ENCODE measurements at places on chromosomes 12 and 14.

- DNase-seq, result no peak
Observed at GRCh38 chr14:62674563-62675237, 370.6 kb downstream of the KCNH5 start.

GRCh38 chr14:32545095-32545494, 216.0 kb downstream of the AKAP6 start:
- DNase-seq, result no peak

DNA sequence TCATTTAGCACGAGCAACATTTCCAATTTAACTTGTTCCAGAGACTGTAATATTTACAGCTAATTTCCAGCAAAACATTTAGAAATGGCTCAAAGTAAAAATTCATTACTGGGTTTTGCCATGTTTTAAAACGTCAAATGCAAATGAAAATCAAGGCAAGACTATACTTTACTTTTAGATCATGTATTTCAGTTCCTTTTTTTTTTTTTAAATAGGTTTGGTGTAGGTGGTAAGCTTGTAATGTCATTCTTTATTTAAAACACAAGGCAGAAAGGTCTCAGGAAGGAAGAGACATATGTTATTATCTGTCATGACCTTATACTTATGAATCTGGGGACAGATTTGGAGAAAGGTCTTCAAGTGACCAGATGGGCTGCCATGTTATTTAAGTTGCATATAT, 54.1 kb downstream of the GRIP1 start:
- no peak for DNase-seq

- no peak for DNase-seq
Observed at GRCh38 chr12:121223292-121224285, 13.7 kb downstream of the P2RX4 start.

DNA sequence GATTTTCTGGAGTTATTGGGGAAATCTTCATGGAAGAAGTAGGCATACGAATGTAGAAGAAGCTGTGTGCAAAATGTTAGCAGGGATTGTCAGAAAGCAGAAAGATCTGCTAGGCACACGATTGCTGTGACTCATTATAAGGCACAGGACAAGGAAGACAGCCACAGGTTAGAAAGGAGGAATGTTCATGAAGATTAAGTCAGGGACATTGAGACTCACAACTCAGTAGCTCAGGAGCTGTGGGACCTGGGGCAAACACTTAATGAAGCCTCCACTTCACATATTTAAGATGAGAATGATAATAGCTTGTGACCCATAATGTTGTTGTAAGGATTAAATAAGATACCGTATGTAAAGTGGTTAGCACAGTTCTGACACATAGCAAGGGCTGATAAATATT, 26.6 kb upstream of the RTRAF start:
- DNase-seq, result no peak

DNA sequence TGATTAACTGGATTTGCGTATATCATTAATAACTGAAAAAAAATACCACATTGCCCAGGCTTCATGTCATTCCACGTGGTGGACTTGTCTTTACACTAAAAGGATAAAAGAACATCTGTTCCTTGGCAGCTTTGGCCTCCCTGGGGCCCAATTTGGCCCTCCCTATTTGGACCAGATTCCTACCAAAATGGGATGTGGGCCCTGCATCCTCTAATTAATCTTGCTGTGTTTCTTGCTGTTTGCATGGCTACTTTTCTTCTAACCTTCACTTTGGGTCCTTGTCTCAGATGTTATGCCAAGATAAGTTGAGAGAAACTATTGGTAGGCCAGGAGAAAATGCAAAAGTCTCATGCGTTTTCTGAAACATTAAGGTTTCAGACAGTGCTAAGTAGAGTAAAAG, 57.5 kb downstream of the PTHLH start:
- DNase-seq, result no peak

DNA sequence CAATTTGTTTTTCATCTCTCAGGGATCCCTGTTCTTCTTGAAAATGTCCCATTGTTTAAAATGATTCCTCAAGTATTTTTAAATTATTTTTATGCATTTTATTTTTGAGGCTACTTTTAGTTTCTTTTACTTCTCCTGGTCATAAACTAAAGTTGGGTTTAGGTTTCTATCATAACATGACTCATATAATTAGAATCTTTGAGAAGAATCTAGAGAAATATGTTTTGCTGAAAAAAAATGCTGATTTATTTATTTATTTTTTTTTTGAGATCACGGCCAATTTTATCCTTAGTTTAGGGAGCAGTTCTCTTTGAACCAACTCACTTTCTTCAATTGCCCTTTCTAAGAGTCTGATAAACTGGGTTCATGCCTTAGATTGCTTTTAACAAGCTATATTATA, 1157.1 kb downstream of the BCL11B start:
- DNase-seq, result no peak

GRCh38 chr12:72271451-72272090, 599 bp upstream of the TRHDE start:
- DNase-seq, result no peak

- no peak for DNase-seq
Observed at GRCh38 chr14:56087671-56088471, 30.3 kb upstream of the PELI2 start.

- no peak for DNase-seq
Observed at GRCh38 chr12:93663006-93663728, 14.0 kb upstream of the CRADD start.

- no peak for DNase-seq
Observed at GRCh38 chr12:46627686-46628085, 198.1 kb downstream of the SLC38A4 start.

DNA sequence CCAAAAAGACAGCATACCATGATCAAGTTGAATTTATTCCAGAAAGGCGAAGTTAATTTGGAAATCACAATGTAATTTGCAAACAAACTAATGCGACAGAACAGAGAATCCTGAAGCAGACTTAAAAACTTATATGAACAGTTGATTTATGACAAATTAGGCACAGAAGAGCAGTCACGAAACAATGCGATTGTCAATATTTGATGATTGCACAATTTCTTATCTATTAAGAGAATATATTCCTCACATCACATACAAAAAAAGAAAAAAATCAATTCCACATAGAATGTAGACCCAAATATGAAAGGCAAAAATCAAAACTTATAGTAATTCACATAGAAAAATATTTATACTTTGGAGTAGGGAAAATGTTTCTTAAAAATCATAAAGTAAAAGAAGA, 28.9 kb downstream of the COX16 start:
- no peak for DNase-seq

DNA sequence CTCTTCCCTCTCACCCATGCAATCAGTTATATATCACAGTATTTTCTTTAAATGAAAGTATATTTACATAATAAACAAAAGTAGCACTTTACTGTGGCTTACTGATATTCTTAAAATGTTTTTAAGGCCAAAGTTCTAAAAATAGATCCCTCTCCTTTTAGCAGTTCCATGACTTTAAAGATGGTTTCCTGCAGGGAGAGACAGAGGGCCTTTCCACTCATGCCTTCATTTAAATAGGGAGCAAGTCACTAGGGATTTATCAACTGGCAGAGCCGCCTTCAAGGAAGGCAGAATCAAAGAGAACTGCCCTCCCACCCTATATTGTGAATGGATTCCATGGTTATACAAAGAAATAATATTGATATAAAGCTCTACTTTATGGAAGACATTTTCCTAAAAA, 55.5 kb downstream of the DUSP16 start:
- DNase-seq, result no peak

GRCh38 chr12:40969796-40970195, 218.3 kb upstream of the PDZRN4 start:
- no peak for DNase-seq

DNA sequence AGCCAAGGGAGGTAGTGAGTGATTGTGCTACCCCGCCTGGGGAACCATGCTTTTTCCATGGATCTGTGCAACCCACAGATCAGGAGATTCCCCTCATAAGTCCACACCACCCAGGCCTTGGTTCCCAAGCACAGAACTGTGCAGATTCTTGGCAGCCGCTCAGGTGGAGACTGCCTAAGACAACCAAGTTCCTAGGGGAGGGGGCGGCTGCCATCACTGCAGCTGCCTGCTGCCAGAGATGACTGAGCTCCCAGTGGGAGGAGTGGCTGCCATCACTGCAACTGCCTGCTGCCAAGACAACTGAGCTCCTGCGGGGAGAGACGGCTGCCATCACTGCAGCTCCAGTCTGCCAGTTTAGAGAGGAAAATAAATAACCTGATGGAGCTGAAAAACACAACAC, 138.3 kb upstream of the GARIN2 start:
- DNase-seq, result no peak

DNA sequence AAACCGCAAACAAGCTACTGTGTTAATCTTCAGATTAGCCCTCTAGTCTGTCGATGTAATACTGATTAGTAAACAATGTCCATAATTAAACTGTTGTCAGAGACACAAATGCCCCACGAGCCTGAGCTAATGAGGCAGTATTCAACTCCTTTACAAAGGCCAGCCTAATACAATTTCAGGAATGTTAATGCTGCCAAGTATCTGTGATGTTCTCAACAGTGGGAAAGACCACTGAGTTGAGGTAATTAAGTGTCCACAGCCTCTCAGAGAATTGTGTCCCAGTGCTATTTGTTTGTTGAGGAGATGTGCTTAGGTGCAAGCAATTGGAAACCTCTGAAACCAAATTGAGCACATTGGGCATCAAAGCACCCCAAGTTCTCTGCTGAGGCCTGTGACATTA, 139.4 kb upstream of the CDKN3 start:
- DNase-seq, result no peak

DNA sequence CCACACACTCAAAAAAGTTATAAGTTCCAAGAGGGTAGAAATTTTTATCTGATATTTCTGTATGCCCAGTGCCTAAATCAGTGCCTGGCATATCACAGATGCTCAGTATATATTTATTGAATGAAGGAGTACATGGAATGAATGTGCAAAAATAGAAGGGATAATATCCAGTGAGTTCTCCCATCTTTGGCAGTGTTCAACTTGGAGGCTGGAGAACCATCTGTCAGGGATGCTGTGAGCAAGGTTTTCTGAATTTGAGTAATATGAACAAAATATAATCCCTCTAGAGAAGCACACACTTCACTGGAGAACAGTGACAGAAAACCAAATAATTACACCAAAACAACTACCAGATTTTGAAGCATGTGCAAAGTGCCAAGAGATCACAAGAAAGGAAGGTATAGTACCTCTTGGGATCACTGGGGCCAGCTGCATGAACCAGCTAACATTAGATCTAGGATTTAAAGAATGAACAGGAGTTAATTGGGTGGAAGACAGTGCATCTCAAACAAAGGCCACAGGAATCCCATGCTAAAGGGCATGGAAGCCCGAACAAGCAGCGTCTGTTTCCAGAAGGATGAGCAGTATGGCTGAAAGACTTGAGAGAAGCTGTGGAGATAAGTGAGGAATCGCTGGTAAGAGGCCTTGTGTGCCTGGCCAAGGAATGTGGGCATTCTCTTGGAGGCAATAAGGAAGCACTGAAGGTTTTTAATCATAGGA, 11.5 kb downstream of the SLC8A3 start:
- no peak for DNase-seq

- no peak for DNase-seq
Observed at GRCh38 chr14:99803803-99804202, 10.6 kb downstream of the EML1 start.

- DNase-seq, result no peak
Observed at GRCh38 chr12:46212108-46212982, 56.5 kb downstream of the SLC38A1 start.

DNA sequence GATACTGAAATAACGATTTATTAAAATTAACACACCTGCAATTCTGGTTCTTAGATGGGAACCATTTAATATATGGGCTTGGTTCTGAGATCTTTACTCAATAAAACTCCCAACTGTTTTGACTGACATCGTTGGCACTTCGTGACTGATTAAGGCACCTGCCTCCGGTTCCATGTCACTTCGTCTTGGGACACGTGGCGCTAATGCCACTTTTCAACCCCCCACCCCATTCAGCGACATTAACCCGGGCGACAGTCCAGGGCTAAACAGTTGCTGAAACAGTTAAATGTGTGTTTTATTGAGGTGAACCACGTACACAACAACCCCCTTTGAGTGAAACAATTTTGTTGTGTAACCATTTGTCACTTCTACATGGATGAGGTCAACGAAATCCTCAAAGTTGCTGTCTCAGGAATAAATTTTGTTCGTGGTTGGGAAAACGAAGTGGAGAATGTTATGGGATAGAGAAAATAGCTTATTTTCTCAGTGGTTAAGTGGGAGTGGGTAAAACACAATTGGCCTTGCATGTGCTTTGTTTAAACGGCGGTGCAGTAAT, 9.9 kb upstream of the SLC38A2 start:
- DNase-seq, result no peak

GRCh38 chr12:95418142-95418541, 55.8 kb upstream of the METAP2 start:
- no peak for DNase-seq

DNA sequence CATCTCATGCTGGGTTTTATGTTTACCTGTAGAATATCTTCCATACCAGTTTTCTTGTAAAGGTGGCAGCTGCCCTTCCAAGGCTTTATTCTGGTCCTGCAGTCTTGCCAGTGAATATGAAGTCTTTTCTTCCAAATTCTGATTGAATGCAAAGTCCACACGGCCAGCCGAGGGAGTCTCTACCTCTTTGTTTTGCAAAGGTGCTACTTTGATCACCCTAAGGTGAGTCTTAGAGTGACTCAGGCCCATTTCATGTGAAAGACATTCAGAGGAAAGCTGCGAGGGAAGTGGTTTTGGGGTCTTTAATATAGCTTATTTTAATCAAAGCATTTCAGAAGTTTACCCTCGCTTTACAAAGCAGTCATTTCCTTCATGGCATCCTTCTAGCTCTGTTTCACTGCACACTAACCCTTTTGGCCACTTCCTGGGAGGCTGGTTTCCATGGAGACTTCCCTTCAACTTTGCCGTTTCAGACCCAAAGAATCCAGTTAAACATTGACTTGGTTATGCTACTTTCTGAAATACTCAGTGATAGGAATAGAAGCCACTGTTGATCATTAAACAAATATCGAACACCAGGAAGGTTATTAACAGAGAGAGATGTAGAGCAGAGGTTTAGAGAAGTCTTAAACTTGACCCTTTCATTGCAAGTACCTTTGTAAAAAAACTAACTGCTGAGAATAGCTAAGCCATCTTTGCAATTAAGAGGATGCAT, at the start of gene CCDC198:
CCDC198 (minus strand) TSS at position 391 of the 715 bp plus-strand sequence; CDS start at position 249, 142 bp downstream.
- DNase-seq, result no peak

GRCh38 chr14:72755766-72756165, 138.1 kb downstream of the DPF3 start:
- DNase-seq, result no peak

DNA sequence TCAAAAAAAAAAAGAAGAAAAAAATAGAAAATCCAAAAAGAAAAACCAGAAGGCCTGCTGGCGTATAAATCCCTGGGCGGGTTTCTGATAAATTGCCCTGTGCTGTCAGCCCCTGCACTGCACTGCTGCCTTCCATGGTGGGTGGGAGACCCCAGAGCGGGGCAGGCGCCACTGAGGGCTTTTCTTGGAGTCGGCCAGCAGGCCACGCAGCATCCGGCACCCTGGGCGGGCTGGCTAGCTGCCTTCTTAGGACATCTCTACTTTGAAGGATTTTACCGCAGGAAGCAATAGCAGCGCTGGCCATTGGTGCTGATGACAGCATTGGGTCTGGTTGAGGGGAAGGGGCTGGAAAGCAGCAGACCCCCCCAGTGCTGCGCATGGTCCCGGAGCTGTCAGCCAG, 29.1 kb downstream of the IL31 start:
- DNase-seq, result no peak
